ENCODE measurements at places on chromosomes 6 and 20. TPM values are rescaled to one million over a fixed set of nuclear protein-coding genes. Genes with fewer than 3 reads are reported as not detected.

DNA sequence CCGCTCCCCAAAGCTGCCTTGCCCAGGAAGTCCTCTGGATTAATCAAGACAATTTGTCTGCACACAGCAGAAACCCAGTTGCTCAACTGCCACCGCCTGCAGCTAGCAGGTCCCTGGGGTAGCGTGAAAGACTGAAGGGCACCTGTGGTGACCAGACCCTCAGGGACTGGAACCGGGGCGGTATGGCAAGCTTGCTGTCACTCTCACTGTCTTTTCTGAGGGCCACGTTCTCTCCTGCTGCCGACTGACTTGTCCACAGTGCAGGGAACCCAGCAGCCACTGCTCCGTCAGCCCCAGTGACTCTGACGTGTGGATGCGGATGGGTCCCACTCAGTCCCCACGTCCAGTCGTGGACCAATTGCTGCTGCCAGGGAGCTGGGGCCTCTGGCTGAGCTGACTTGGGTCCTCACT is 72.8 kb upstream of the PMEPA1 start:
- H3K4me3 ChIP-seq: no peak overlapping the region
- no peaks in the 10 kb centered on the region for H3K27me3 ChIP-seq
- no peaks in the 10 kb centered on the region for H3K4me1 ChIP-seq
- no peak for DNase-seq
- no peak overlapping the region for H3K27ac ChIP-seq

GRCh38 chr20:53828088-53828681 is 234.5 kb upstream of the ZNF217 start:
- H3K27me3 ChIP-seq: no peaks in the 10 kb centered on the region
- no peaks in the 10 kb centered on the region for H3K4me1 ChIP-seq
- no peaks in the 10 kb centered on the region for H3K36me3 ChIP-seq
- H3K4me3 ChIP-seq: peak overlapping the region; percentile 51
- H3K27ac ChIP-seq: peak overlapping the region; percentile 95

DNA sequence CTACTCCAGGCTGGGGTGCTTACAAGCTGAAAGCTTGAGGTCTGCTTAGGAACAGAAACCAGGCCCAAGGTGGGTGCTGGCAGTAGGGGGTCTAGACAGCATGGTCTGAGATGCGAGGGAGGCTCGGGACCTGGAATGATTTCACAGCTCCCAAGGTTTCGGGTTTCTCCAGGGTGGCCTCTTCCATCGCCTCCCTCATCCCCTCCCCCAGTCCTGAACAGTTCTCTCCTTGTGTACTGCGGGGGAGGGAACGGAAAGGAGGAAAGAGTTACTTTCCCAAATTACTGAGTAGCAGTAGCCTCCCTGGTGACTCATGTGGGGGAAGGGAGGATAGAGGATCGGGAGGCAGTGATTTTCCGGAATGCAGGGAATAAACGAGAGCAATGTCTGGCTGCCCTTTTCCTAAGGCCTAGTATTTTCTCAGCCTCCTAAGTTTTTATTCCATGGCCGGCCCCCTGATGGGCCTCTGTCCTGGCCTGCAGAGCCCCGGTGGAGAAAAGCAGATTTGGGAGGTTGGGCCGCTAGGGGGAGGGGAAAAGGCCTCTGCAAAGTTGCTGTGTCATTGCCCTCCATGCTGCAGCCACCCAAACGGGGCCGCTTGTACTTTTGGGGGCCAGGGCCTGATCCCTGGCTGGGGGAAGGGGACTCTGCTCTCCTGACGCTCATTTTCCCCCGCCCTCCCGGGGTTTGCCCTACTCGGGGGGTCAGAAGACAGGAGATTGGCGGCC is 1.5 kb downstream of the BRD2 start:
- H3K36me3 ChIP-seq: no peaks in the 10 kb centered on the region
- no peaks in the 10 kb centered on the region for H3K27me3 ChIP-seq
- peak overlapping the region; percentile 99 for H3K27ac ChIP-seq
- DNase-seq: peak; percentile 87
- no peaks in the 10 kb centered on the region for H3K4me1 ChIP-seq
- peak overlapping the region; percentile 96 for H3K4me3 ChIP-seq

DNA sequence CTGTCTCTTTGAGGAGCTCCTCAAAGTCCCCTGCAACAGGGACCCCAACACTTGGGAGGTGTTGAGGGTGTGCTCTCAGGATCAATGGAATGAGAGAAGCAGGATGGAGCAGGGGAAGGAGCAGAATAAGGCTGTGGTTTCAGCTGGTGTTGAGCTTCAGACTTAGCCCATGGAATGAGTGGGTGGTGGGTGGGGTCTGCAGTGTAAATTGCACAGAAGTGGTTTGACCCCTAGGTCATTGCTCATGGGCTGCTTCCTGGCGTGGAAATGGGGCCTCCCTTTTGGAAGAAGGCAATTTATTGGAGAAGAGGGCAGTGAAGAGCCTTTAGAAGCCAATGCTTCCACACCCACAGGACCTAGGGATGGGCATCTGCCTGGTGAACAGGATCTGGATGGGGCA is 37.0 kb upstream of the KCNG1 start:
- H3K4me3 ChIP-seq: no peak overlapping the region
- no peaks in the 10 kb centered on the region for H3K4me1 ChIP-seq
- H3K27me3 ChIP-seq: no peaks in the 10 kb centered on the region
- H3K36me3 ChIP-seq: no peaks in the 10 kb centered on the region
- H3K27ac ChIP-seq: no peak overlapping the region

DNA sequence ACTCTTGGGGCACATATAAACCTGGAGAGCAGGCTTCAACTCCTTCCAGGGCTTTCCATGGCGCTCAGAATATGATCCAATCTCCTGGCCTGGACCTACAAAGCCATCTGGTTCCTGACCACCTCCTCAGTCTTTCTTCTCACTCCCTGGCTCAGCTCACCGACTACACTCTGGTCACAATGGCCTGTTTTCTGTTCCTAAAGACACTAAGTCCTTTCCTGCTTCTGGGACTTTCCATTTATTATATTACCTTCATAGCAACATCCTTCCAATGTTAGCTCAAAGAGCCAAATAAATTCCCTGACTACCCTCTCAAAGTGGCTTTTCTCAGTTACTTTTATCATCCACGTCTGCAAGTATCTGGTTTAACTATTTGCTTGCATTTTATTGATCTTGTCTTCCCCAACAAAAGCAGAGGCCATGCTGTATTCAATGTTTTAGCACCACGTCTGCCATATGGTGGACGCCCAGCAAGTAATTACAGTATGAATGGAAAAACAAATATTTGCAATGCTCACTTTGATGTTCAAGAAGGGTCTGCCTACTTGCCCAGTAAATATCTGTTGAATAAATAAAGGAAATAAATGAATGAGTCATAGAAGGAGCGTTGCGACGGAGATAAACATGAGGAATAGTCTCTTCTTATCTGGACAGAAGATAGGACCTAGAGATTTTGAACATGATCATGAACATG is 328.4 kb downstream of the ESR1 start:
- no peak for DNase-seq
- no peak overlapping the region for H3K27ac ChIP-seq
- H3K4me3 ChIP-seq: no peak overlapping the region
- H3K4me1 ChIP-seq: no peaks in the 10 kb centered on the region
- peaks cover 16% of the 10 kb centered on the region for H3K36me3 ChIP-seq

- no peak overlapping the region for H3K4me3 ChIP-seq
- no peak overlapping the region for H3K27ac ChIP-seq
- no peaks in the 10 kb centered on the region for H3K27me3 ChIP-seq
- H3K36me3 ChIP-seq: no peaks in the 10 kb centered on the region
- H3K4me1 ChIP-seq: no peaks in the 10 kb centered on the region
- DNase-seq: no peak
Measured at GRCh38 chr6:92044312-92044711, 1375.0 kb downstream of the EPHA7 start.

- H3K4me3 ChIP-seq: no peak overlapping the region
- H3K27me3 ChIP-seq: no peaks in the 10 kb centered on the region
- H3K36me3 ChIP-seq: no peaks in the 10 kb centered on the region
- no peak for DNase-seq
- H3K4me1 ChIP-seq: no peaks in the 10 kb centered on the region
Measured at GRCh38 chr6:92433911-92434310, 985.4 kb downstream of the EPHA7 start.

- H3K4me1 ChIP-seq: no peaks in the 10 kb centered on the region
- no peaks in the 10 kb centered on the region for H3K27me3 ChIP-seq
- peaks cover 4% of the 10 kb centered on the region for H3K36me3 ChIP-seq
- no peak overlapping the region for H3K4me3 ChIP-seq
- no peak overlapping the region for H3K27ac ChIP-seq
- DNase-seq: no peak
Measured at GRCh38 chr20:3648951-3649350, 14.2 kb downstream of the GFRA4 start.

GRCh38 chr6:11080296-11080695 is 13.3 kb upstream of the SMIM13 start:
- no peak for DNase-seq
- no peaks in the 10 kb centered on the region for H3K36me3 ChIP-seq
- no peak overlapping the region for H3K27ac ChIP-seq
- no peaks in the 10 kb centered on the region for H3K27me3 ChIP-seq

DNA sequence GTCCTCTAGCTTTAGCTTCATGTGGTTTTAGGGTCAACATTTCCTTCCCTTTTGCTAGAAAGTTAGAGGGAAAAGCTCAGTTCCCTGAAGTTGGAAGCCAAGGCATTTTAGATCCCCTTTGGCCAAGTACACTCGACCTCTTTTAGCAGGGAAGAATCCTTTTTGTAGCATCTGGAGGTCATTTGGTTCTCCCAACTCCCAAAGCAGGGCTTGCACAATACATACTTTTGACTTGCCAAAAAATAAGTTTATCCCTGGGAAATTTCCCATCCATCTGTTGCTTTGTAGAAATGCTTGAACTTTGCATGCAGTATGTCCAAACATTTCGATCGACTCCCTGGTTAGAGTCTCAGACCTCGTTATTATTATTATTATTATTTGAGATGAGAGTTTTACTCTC is 4.6 kb upstream of the EDEM2 start:
- no peaks in the 10 kb centered on the region for H3K36me3 ChIP-seq
- H3K4me3 ChIP-seq: no peak overlapping the region
- H3K27me3 ChIP-seq: no peaks in the 10 kb centered on the region
- no peak for DNase-seq

- no peak for DNase-seq
- no peak overlapping the region for H3K4me3 ChIP-seq
Measured at GRCh38 chr6:129287231-129288177, 404.6 kb downstream of the LAMA2 start.

- no peak for DNase-seq
- H3K27ac ChIP-seq: no peak overlapping the region
- H3K4me3 ChIP-seq: no peak overlapping the region
- no peaks in the 10 kb centered on the region for H3K4me1 ChIP-seq
- no peaks in the 10 kb centered on the region for H3K36me3 ChIP-seq
- H3K27me3 ChIP-seq: no peaks in the 10 kb centered on the region
Measured at GRCh38 chr6:133447924-133448323, 206.8 kb downstream of the EYA4 start.

GRCh38 chr6:69449887-69450286 is 346.9 kb downstream of the LMBRD1 start:
- no peaks in the 10 kb centered on the region for H3K36me3 ChIP-seq
- no peak overlapping the region for H3K4me3 ChIP-seq
- no peaks in the 10 kb centered on the region for H3K4me1 ChIP-seq
- H3K27ac ChIP-seq: no peak overlapping the region

DNA sequence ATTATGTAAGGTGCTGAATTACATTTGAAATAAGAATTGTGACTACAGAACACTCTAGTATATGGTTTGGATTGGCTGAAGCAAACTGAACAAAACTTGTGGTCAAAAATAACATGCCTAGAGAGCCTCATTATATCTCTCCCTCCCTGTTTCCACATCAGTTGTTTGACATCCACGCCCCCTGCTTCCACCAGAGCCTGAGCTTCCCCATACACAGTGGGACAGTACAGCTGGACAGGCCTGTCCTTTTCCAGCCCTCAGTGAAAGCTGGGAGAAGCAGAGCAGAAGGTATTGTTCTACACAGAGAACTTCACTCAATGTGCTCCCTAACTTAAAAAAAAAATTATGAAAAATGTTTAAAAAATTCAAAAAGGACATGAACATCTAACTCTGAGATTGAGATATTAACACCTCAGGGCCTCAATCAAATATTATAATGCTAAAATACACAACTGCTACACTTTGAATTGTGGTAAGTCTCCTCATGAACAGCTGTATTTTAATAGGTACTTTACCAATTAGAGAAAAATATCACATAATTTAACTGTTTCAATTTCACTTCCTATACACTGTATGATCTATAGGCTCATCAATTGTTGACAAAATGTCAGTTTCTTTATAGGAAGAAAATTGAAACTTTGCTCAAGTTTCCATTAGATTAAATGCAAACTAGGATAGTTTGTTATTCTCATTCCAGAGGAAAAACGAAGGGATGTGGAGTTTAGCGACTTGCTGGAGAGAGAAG is 44.9 kb upstream of the SCML4 start:
- no peak overlapping the region for H3K27ac ChIP-seq
- no peaks in the 10 kb centered on the region for H3K4me1 ChIP-seq
- no peak overlapping the region for H3K4me3 ChIP-seq
- no peak for DNase-seq

- H3K4me1 ChIP-seq: no peaks in the 10 kb centered on the region
- H3K27ac ChIP-seq: no peak overlapping the region
- no peaks in the 10 kb centered on the region for H3K27me3 ChIP-seq
- no peak for DNase-seq
- H3K36me3 ChIP-seq: no peaks in the 10 kb centered on the region
Measured at GRCh38 chr6:160519603-160520042, 144.5 kb downstream of the LPA start.

GRCh38 chr20:18588574-18588933 is 700 bp downstream of the DTD1 start:
- no peaks in the 10 kb centered on the region for H3K27me3 ChIP-seq
- no peaks in the 10 kb centered on the region for H3K36me3 ChIP-seq
- H3K4me3 ChIP-seq: peak overlapping the region; percentile 67
- DNase-seq: no peak

GRCh38 chr6:20698675-20699074 is 164.4 kb downstream of the CDKAL1 start:
- H3K27ac ChIP-seq: no peak overlapping the region
- no peaks in the 10 kb centered on the region for H3K36me3 ChIP-seq
- H3K4me1 ChIP-seq: no peaks in the 10 kb centered on the region
- H3K27me3 ChIP-seq: no peaks in the 10 kb centered on the region

- H3K27me3 ChIP-seq: no peaks in the 10 kb centered on the region
- DNase-seq: no peak
- H3K36me3 ChIP-seq: peaks cover 3% of the 10 kb centered on the region
- H3K4me3 ChIP-seq: no peak overlapping the region
Measured at GRCh38 chr20:49823152-49823847, 10.7 kb downstream of the SLC9A8 start.

DNA sequence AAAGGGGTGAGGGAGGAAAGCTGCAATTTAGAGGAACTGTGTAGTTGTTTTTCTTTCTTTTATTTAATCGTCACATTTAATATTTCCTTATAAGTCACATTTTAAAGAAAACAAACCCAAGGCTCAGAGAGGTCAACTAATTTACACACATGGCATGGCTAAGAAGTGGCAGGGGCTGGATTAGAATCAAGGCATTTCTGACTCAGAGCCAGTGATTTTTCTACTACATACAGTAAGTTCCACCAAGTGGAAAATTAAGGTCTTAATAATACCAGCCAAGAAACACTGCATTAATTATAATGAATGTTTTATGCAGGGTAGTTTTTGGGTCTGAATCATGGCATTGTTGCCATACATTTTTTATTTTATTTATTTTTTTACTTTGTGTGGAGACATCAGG is 607.7 kb upstream of the CITED2 start:
- H3K4me1 ChIP-seq: peaks cover 2% of the 10 kb centered on the region
- H3K36me3 ChIP-seq: no peaks in the 10 kb centered on the region
- H3K27me3 ChIP-seq: no peaks in the 10 kb centered on the region

Gene CLVS2
- not detected for total RNA-seq

Gene ASIP
- total RNA-seq: not detected

Gene IP6K3
- 1.0 TPM for total RNA-seq

Gene LTB
- 3.6 TPM for total RNA-seq

Gene CCR6
- total RNA-seq: 0.54 TPM

Gene FAM229B
- total RNA-seq: 13.8 TPM

Gene TMEM170B
- 6.2 TPM for total RNA-seq

Gene SYCP2L
- total RNA-seq: 1.3 TPM

Gene CDC5L
- 17.6 TPM for total RNA-seq

Gene CPXM1
- 3.7 TPM for total RNA-seq

Gene FNDC1
- 1.4 TPM for total RNA-seq

Gene AIF1
- total RNA-seq: 68.3 TPM

Gene PLCB4
- 18.1 TPM for total RNA-seq

Gene VIP
- total RNA-seq: 1.5 TPM
